AG04449 (cell line): ENCODE measurements at places on chromosomes 13 and 19.
A peak's percentile ranks its signal among the peaks of the same experiment; 100 is the strongest.

- DNase-seq: no peak
Measured at GRCh38 chr19:3049089-3049488, 13.2 kb downstream of the TLE5 start.

DNA sequence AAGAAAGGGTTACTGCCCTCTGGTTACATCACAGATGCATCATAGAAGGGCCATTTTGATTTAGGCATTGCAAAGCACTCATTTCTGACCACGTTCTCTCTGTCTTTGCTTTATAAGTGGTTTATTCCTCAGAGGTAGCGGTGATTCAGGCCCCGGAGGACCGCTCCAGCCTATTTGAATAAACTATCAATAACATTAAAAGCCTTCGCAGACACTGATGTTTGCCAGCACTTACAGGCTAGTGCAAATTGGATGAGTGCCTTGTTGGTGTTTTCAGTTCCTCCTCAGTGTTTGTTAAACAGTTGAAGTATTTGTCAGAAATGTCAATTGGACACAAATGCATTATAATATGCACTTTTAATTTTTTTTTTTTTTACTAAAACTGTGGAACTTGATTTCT is 120.2 kb downstream of the RXFP2 start:
- no peak for DNase-seq

DNA sequence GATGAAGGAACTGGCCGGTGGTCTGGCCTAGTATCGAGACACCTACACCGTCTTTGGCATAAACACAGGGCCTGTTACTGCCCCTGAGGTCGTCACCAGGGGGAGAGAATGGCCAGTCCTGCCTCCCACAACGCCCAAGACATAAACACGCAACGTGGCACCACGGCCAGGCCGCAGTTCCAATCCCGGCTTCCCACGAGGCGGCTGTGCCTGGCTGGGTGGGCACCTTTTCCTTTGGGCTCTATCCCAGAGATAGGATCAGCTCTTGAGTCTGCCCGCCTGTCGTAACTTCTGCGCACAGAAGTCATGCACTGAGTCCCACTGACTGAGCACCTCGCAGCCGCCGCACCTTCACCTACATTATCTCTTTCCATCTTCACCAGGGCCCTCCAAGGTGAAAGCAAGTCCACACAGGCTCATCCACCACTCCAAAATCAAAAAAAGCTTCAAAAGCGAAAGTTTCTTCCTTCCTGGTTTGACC is 1.1 kb downstream of the MIER2 start:
- DNase-seq: no peak

- peak; percentile 98 for DNase-seq
Measured at GRCh38 chr13:30898678-30899241, 7.3 kb upstream of the MEDAG start.

GRCh38 chr13:90365130-90365529 is 982.4 kb upstream of the MIR17HG start:
- DNase-seq: no peak

GRCh38 chr19:58483776-58484175 is 7.6 kb downstream of the ZNF446 start:
- no peak for DNase-seq

DNA sequence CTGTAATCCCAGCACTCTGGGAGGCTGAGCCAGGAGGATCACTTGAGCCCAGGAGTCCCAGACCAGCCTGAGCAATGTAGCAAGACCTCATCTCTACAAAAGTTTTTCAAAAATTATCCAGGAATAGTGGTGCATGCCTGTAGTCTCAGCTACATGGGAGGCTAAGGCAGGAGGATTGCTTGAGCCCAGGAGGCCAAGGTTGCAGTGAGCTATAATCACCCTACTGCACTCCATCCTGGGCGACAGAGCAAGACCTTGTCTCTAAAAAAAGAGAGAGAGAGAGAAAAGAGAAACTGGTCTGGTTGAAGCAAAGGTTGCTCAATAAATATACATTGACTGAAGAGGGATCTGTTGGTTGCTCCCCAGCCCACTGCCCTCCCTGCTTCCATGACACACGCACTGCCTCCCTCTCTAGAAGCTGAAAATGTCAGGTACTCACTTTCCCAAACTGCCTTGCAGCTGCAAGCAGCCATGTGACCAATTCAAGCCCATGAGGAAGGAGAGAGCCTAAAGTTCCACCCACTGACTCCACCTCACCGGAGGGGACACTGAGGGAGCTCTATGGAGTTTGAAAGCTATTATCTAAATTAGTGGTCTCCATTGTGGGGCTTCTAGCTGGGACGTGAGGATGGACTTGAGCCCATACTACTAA is 14.0 kb downstream of the CEACAM16 start:
- no peak for DNase-seq

DNA sequence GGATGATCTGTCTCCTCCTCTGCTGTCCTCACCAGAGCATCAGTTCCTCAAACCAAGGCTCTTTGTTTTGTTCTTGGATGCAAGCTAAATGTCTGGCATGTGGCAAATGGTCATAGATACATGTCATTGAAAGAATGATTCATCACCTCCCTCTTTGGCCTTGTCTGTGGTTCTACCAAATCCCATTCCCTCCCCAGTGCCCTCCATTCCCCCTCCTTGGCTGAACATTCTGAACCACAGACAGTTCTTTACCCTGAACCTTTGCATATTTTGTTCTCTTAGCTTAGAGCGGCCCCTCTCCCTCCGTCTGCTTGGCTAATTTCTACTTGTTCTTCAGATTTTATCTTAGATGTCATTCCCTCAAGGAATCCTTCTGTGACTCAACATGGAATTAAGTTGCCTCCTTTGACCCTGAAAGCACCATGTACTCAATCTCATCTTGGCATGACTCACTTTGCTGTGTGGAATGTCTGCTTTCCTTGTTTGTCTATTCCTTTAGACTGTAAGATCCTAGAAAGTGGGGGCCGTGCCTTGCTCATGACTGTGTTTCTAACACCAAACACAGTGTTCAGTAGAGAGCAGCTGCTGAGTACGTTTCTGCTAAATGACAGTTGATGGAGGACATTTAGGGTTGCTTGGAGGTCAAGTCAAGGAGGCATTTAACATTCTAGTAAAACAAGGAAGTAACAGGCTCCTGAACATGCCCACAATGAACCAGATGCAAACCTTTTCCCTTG is 8.1 kb downstream of the ALOX5AP start:
- peak; percentile 98 for DNase-seq

DNA sequence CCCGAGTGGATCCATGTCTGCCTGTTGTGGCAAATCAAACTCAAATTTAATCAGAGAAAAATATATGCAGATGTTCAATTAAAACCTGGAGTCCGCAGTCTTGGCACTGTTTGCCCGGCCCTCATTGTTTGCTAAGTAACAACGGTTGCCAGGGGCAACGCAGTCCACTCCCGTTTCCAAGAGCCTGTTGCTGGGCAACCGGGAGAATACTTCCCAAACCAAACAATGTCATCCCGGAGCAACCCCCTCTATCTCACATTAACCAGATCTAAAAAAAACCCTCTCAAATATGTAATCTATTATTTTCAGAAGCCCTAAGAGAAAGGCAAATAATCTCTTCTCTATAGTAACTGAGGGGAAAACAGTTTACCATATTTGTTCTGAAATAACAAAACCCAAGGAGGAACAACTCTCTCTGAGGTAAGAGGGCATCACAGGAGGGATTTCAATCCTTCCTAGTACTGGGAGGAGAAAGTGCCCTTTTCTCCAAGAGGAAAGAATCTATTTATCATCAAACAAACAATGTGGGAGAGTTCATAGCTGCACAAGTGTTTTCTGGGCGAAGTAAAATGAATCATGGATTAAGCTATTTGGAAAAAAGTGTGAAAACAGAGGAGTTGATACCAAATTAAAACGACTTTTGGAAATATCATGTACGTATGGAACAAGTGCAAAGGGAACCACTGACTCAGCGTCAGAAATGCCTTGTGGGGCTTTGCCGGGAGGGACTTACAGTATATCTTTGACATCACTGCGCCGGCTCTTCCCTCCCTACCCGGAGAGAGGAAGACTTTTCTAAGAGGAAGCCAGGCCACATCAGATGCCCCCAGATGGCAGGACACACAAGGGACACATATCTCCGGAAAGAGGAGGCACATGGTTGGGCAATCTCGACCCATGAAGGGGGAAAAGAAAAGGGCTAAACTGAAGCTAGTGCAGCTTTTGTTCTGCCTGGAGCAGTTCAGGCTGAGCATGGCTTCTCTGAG is 43.3 kb downstream of the RFX2 start:
- DNase-seq: peak; percentile 69

- DNase-seq: no peak
Measured at GRCh38 chr19:30567536-30568232, 195.5 kb downstream of the ZNF536 start.

DNA sequence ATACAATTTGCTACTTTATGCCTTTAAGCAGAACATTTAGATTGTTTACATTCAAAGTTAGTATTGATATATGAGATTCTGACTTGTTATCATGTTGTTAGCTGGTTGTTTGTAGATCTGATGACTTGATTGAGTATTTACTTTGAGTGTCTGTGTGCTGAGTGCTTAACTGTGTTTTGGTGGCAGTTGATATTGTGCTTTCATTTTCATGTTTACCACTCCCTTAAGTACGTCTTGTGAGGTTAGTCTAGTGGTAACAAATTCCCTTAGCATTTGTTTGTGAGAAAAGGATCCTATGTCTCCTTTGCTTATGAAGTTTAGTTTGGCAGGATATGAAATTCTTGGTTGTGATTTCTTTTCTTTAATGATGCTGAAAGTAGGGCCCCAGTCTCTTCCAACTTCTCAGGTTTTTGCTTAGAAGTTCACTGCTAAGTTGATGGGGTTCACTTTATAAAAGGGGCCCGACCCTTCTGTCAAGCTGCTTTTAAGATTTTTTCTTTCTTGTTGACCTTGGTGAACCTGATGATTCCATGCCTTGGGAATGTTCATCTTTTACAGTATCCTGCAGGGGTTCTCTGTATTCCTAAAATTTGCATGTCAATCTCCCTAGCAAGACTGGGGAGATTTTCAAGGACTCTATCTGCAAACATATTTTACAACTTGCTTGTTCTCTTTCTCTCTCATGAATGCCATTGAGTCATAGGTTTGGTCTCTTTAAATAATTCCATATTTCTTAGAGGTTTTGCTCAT is 1095.4 kb upstream of the PCDH20 start:
- no peak for DNase-seq

DNA sequence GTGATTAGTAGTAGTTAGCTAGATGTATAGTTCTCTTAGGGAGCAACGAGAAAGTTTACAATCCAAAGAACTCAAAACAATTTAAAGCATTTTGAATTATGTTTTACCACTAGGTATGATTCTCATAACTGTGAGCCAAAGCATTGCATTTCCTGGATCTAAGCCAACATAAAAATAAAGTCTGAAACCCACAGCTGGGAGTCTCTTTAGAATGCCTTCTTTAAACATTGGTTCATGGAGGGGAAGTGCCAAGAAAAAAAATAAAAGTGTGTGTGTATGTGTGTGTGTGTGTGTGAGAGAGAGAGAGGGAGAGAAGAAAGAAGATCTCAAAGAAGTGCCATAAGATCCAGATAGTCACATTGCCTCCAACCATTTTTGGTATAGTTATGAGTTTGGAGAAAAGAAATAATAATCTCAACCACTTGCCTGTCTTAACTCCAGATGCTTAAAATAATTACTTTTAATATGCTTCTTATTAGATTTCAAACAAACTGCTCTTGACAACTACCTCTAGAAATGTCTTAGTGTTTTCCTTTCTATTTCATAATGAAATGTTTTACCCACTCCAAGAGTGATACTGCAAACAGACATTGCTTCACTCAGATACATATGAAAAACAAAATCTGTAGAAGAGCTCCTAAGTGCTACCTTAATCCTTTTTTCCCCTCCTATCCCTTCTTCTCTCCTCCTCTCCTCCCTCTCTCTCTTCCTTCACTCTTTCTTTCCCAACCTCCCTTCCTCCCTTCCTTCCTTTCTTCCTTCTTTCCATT is 554.1 kb downstream of the KCTD12 start:
- no peak for DNase-seq

GRCh38 chr13:44855860-44856259 is 133.4 kb downstream of the NUFIP1 start:
- DNase-seq: no peak

- DNase-seq: no peak
Measured at GRCh38 chr19:4088975-4089374, 22.3 kb upstream of the ZBTB7A start.

DNA sequence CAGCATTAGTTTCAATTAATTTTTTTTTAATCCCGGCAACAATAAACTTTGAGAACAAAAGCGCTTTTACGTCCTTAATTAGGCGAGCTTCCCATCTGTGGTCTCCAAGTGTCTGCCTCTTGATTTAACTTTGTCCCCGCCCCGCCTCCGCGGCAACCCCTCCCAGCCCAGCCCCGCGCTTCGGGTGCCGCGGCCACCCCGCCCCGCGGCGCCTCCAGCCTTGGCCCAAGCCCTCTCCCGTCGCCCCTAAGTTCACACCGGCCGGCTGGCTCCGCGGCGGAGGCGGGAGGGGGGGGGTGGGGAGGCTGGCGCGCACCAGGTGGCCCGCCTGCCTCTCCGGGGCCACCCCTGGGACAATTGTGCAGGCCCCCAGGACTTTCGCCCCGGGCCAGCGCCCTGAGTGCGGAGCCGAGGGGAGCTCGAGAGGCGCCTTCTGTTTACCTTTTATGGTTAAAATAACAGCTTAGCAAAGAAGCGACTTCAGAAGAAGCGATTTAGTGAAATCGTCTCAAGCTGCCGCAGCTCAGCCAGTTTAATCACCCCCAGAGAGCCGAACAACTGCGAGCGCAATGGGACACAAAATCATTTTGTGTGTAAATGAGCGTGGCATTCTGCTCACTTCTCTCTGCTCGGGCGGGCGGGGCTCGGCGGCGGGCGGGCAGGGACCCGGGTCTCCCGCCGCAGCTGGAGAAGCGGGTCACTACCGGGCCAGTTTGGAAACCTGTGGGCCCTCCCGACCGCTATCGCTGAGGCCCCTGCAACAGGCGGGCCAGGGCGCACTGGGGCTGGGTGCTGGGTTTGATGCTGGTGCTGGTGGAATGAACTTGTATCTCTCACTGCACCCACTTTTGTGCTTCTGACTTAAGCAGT is 1.4 kb downstream of the KCTD15 start:
- no peak for DNase-seq

DNA sequence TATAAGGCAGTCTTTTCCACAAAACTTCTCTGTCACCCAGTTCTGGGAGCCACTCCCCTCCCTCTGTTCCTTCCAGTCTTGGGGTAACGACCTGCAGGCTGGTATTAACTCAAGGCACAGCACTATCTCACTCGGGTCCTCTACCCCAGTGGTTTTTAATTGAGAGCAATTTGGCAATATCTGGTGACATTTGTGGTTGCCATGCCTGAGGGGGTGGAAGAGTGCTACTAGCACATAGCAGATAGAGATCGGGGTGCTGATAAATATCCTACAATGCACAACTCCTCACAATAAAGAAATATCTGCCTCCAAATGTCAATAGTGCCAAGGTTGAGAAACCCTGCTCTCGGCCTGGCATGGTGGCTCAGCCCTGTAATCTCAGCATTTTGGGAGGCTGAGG is 117.7 kb upstream of the ABCC4 start:
- DNase-seq: no peak

GRCh38 chr13:101757446-101758039 is 305.1 kb downstream of the ITGBL1 start:
- no peak for DNase-seq

- DNase-seq: no peak
Measured at GRCh38 chr19:1251330-1252220, 3.2 kb downstream of the MIDN start.

GRCh38 chr19:41409288-41409687 is 11.7 kb downstream of the BCKDHA start:
- DNase-seq: no peak
